ENCODE measurements at places on chromosomes 13 and 19. TPM values are rescaled to one million over a fixed set of nuclear protein-coding genes. Genes with fewer than 3 reads are reported as not detected.

The AP1M2 gene
- total RNA-seq = not detected

The CGB3 gene
- total RNA-seq = not detected

The UBE2L5 gene
- total RNA-seq = not detected

The KCNRG gene
- 0.30 TPM for total RNA-seq

The ACER1 gene
- 0.15 TPM for total RNA-seq

The BCL2L12 gene
- total RNA-seq = 74.3 TPM

The CCDC169 gene
- total RNA-seq = 0.25 TPM

The PAF1 gene
- total RNA-seq = 47.2 TPM

The NAA16 gene
- total RNA-seq = 28.1 TPM

The PSENEN gene
- total RNA-seq = 51.3 TPM

The PABPC3 gene
- 0.75 TPM for total RNA-seq

Data from activated CD4-positive, alpha-beta memory T cell treated with anti-CD3 and anti-CD28 coated beads, Interleukin-2, amount 10 ng/mL, durations not matched to agents 7 days and 5 days (primary cell).